ENCODE measurements at places on chromosomes 4 and X. TPM values are rescaled to one million over a fixed set of nuclear protein-coding genes. Genes with fewer than 3 reads are reported as not detected.
A peak's percentile ranks its signal among the peaks of the same experiment; 100 is the strongest.

- DNase-seq, result peak; percentile 61
Observed at GRCh38 chrX:46967547-46967946, 55.3 kb downstream of the JADE3 start.

GRCh38 chr4:122584519-122584918 is 36.3 kb downstream of the IL21 start:
- no peak for DNase-seq

GUCY1A1 gene
- 15.5 TPM for total RNA-seq

- no peak for DNase-seq
Observed at GRCh38 chrX:17632942-17633341, 104.4 kb upstream of the SCML1 start.

GPM6B gene
- not detected for total RNA-seq

- DNase-seq, result no peak
Observed at GRCh38 chrX:133854290-133854689, 131.1 kb downstream of the GPC3 start.

CXCL10 gene
- not detected for total RNA-seq

- DNase-seq, result no peak
Observed at GRCh38 chr4:15470128-15470475, 420 bp downstream of the CC2D2A start.

DNA sequence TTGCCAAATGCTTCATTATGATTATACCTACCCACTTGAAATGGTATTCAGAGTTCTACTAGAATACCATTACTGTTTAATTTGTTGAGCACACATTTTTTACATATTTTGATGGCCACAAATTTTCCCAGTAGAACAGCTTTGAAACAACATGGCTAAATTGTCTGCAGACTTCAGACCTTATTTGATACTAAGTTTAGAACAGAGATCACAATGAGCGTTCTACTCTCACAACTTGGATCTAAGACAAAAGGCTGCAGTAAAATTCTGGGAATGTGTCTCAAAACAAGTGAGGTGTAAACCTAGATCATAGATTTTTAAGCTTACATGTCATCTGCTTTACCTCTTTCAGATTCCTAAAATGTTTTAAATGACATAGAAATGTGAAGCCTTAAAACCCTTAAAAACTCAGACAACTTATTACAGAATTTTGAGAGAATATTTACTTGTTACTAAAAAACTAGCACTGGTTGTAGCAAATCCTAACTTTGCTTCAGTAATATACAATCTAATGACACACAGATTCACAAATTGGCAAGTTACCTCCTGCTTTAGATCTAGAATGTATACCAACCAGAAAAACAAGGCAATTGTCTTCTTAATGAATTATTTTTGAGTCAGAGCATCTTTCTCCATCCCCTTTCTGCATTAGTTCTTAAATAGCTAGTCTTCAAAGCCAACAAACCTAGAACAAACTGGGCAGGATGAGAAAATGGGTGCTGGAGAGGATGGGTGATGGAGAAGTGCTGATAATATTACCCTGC is 243.3 kb downstream of the SLC7A11 start:
- no peak for DNase-seq

DNA sequence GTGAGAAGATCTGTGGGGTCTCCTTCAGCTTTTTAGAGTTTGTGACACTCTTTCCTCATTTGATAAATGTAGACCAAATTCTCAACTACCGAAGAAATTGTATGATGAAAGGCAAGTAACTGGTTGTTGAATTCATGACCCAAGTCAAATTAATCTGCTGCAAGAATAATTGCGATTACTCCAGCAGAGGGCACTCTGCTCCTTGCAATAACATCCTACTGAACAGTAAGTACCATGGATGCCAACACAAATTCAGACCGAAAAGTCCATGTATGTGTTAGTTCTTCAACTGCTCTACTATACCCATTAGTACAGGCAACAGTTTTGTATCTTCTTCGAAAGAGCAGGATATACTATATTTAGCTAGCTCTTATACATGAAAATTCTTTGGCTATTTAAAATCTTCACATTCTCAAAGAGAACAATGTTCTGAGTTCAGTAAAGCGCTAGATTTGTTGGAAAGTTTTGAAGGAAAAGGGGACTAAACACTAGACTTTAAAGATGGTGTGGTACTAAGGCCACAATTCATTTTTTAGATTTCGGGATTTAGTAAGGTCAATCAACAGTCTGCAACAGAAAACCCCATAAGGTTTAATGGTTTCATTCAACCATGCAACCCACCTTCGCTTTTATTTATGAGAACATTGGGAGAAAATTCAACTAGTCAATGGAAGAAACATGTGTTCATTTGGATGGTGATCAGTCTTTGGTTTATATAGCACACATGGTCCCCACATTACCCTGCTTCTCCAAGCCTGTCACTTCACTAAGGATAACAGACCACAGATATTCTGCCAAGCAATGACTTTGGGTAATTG is 105.4 kb upstream of the TBC1D9 start:
- peak; percentile 42 for DNase-seq

ZMAT1 gene
- total RNA-seq, result 0.70 TPM

USP26 gene
- not detected for total RNA-seq

PSAPL1 gene
- not detected for total RNA-seq

DNA sequence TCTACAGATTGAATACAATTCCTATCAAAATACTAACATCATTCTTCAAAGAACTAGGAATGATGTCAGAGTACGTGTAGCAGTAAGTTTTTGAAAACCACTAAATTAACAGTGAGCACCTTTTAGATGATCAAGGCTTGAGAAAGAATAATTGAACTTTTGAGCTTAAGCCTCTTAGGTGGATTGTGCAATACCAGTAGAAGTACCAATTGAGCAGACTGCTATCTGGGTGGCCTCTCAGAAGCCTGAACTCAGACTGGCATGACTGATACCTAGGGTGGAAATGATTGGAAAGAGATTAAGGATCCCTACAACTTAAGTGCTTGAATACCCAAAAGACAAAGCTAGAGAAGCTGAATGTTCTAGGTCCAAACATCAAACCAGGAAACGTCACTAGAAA is 200.3 kb upstream of the GALNTL6 start:
- no peak for DNase-seq

DNA sequence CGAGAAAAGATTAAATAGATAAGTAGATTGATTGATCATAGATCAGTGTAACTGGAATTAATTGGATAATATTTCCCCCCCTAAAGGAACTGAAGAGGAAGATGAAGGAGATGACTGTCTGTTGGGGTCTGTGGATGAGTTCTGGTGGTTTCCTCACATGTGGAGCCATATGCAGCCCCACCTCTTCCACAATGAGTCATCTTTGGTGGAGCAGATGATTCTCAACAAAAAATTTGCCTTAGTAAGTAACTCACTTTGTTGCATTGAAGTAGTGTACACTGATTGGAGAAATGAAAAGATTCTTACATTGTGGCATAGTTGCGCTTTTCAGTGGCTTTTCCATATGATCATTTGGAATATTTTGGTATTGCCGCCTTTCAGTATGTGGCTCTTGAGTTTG is 80.4 kb downstream of the NDST3 start:
- no peak for DNase-seq

DNA sequence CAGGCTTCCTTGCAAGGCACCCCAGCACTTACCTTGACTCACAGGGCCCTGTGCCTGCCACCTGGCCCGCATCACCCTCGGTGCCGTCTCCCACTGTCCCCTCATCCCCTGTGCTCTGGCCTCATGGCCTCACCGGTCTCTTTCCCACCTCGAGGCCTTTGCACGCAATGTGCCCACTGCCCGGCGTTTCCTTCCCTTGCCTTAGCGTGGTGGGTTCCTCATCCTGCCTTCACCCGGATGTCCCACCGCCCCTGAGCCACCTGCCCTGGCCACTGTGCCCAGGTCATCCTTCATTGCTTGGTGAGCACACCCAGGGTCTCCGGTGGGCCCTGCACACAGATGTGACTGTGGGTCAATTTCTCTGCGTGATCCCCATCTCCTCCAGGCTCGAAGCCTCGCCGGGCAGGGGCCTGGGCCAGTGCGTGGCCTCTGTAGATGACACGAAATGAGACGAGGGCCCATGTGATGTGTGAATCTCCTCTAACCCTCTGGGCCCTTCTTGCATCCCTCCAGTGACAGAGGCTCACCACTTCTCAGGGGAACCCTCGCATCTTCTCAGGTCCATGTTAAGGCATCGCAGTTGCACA is 4.6 kb downstream of the HTRA3 start:
- no peak for DNase-seq

DNA sequence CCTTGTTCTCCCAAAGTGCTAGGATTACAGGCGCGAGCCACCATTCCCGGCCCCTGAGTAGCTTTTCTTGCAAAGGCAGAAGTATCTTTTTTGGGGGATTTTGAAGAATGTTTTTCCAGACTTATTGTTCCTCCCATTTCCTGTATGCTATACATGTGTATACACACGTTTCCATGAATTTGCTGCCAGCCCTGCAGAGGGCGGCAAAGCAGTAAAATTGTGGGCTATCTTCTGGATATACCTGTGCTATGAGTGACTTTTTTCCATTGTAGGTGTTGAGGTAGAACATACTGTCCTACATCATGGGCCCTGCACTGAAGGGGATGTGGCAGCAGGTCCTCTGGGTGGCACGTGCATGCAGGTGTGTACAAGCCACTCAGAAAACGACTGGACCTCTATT is 16.9 kb upstream of the MED28 start:
- peak; percentile 29 for DNase-seq
